ENCODE measurements at places on chromosomes 13 and 19. TPM values are rescaled to one million over a fixed set of nuclear protein-coding genes. Genes with fewer than 3 reads are reported as not detected.

Gene UBA52
- total RNA-seq, result 828 TPM

Gene PARP4
- 95.1 TPM for total RNA-seq

Gene FAM124A
- total RNA-seq, result 3.5 TPM

Gene ZFR2
- 0.22 TPM for total RNA-seq

GRCh38 chr19:16750081-16750480 lies 30.4 kb downstream of the NWD1 start:
- H3K27ac ChIP-seq, result no peak overlapping the region
- no peaks in the 10 kb centered on the region for H3K27me3 ChIP-seq
- DNase-seq, result no peak
- no peaks in the 10 kb centered on the region for H3K36me3 ChIP-seq
- H3K4me3 ChIP-seq, result no peak overlapping the region
- no peaks in the 10 kb centered on the region for H3K4me1 ChIP-seq

GRCh38 chr13:21347753-21348318 lies 111.3 kb downstream of the ZDHHC20 start:
- no peak overlapping the region for H3K4me3 ChIP-seq
- H3K36me3 ChIP-seq, result no peaks in the 10 kb centered on the region
- no peaks in the 10 kb centered on the region for H3K27me3 ChIP-seq
- no peaks in the 10 kb centered on the region for H3K4me1 ChIP-seq

- H3K4me3 ChIP-seq, result no peak overlapping the region
- H3K4me1 ChIP-seq, result no peaks in the 10 kb centered on the region
- no peak overlapping the region for H3K27ac ChIP-seq
- no peaks in the 10 kb centered on the region for H3K27me3 ChIP-seq
- H3K36me3 ChIP-seq, result no peaks in the 10 kb centered on the region
- peak; percentile 12 for DNase-seq
These were observed 75.7 kb upstream of the SGCG start for GRCh38 chr13:23105051-23105450.

Measured in kidney (tissue), 22 donors.